ENCODE measurements at places on chromosomes 11 and 22.

GRCh38 chr11:17423533-17424310 is 35.3 kb upstream of the KCNJ11 start:
- no peak for DNase-seq

- DNase-seq: no peak
Observed at GRCh38 chr22:47657224-47657623, 894.8 kb downstream of the TBC1D22A start.

- DNase-seq: no peak
Observed at GRCh38 chr11:32154275-32154674, 63.4 kb downstream of the RCN1 start.

GRCh38 chr11:122105044-122105758 is 10.8 kb downstream of the BLID start:
- peak; percentile 44 for DNase-seq
